A549 (cell line): ENCODE measurements at places on chromosomes 7 and 10.

- DNase-seq, result no peak
Measured at GRCh38 chr7:68488341-68489060, 1109.8 kb upstream of the AUTS2 start.

GRCh38 chr10:123970207-123970926 lies 78.8 kb upstream of the CPXM2 start:
- DNase-seq, result no peak

DNA sequence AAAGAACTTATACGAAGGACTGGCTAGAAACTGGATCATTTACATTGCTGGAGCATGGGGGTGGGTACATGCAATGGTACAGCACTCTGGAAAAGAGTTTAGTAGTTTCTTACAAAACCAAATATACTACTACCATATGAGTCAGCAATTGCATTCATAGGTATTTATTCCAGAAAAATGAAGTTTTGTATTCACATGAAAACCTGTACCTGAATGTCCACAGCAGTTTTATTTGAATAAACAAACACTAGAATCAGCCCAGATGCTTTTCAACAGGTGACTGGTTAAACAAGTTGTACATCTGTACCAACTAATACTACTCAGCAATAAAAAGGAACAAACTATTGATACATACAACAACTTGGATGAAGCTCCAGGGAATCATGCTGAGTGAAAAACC lies 3.4 kb downstream of the SCIN start:
- DNase-seq, result no peak

DNA sequence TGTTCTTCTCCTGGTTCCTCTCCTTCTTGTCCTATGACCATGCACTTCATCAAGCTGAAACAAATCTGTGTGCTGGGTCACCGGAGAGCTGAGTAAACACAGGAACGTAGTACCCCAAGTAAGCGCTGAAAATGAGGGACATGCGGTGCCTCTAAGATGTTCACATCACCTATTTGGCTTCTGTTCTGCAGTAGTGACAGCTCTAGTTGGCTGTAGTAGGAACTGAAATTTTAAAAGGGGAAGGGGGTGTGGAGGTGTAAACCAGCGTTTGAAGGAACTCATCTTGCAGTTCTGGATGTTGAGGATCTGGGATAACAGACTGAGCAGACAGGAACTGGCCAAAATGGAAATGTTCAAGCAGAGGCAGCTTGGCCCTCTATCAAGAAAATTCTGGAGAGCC lies 85.2 kb downstream of the WNT2 start:
- no peak for DNase-seq

- no peak for DNase-seq
Measured at GRCh38 chr7:93279541-93279940, 47.4 kb downstream of the VPS50 start.

GRCh38 chr10:101859530-101859929 lies 15.9 kb upstream of the KCNIP2 start:
- DNase-seq, result no peak

DNA sequence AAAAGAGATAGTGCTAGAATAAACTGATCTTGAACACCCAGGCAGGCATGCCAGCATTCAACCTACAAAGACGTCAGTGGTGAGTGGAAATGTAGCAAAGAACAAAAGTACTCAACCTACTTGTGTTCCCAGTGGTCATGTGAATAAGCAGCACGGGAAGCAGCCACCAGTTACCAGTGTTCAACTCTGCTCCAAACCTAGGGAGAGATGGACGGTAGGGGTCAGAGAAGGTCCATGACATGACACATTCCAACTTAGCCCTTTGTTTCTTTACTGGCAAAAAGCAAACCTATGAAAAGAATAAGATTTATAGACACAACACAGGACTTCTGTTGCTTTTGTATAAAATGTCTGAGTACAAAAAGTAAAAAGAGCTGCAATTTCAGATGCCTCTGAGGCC lies 511.4 kb downstream of the XPNPEP1 start:
- DNase-seq, result peak; percentile 3

DNA sequence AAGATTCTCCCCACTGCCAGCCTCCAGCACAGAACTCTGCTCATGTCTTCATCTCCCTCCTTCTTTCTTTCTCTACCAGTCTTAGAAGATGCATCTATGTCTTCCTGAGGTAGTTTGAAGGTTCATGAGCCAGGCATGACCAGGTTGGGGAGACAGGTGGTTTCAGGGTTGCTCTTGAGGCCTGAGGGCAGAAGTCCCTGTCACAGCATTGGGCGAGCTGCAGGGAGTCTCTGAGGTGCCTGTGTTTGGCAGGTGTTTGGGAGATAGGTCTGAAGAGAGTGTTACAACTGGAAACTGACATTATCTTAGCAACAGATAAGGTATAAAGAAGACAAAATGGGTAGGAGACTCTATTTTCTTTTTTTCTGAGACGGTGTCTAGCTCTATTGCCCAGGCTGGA lies 18.7 kb downstream of the PRSS2 start:
- DNase-seq, result no peak

- DNase-seq, result no peak
Measured at GRCh38 chr10:11080564-11080984, 62.9 kb downstream of the CELF2 start.

DNA sequence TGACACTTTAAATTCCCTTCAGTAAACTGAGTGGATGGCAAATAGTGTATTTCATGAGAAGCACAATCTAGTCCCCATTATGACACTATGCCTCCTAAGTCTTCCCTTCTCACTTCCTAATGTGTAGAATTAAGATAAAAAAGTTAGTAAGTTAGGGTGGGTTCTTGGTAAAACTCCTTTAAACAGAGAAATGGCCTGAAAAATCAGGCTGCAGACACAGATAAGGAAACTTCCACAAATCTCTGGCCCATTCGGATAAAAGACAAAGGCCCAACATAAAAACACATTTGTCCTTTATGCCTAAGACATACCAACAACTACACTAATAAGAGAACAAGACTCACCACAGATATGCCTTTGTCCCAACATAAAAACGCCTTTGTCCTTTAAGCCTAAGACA lies 21.5 kb downstream of the AKR1C8 start:
- DNase-seq, result no peak

DNA sequence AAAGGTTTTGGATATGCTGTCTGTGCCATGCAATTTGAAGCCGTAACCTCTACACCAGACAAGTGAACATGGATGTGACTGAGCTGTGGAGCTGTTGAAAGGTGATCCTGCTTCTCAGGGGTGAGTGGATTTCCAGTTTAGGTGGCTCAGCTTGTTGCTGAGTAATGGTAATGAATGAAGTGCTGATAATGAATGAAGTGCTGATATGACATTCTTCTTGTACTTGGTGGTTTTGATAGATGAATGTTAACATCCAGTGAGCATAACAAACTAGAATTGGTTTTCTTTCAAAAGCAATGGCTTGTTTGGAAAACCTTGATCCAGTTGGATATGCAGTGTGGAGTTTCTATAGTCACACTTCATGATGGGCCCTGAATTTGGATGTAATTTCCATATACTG lies 89.7 kb upstream of the FZD8 start:
- no peak for DNase-seq

DNA sequence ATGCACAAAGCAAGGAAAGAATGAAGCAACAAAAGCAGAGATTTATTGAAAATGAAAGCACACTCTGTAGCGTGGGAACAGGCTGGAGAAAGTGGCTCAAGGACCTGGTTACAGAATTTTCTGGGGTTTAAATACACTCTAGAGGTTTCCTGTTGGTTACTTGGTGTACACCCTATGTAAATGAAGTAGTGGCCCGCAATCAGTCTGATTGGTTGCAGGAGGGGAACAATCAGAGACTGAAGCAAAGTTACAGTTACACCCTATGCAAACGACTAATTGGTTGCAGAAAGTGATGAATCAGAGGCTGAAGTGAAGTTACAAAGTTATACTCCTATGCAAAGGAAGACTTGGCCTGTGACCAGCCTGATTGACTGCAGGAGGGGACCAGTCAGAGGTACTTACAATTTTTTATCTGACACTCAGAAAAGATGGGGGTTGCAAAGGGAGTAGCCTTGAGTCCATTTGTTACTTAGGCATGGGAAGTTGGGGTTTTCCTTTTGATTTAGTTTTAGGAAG lies 3.6 kb upstream of the MTPN start:
- DNase-seq, result no peak
